ENCODE measurements at places on chromosomes 12 and 14.

- no peak for DNase-seq
These were observed 41.3 kb downstream of the FANCM start for GRCh38 chr14:45177076-45177475.

DNA sequence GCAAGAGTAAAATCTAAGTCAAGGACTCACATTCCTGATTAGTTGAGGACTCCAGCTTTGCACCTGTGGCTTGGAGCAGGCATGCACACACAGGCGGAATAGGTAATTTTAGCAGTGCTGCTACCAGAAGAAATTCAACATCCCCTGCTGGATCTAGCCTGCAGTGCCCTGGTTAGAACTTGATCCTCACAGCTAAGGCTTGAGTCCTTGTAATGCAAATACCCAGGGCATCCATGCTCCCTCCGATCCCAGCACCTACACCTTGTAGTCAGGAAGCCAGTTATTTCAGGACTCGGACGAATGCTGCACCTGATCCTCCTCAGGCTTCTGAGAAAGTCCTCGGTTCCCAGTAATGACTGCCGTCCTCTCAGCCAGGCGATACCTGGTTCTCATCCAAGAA, 309.0 kb upstream of the AMIGO2 start:
- DNase-seq: no peak

- DNase-seq: no peak
These were observed 1.2 kb downstream of the CNOT2 start for GRCh38 chr12:70244409-70244808.

DNA sequence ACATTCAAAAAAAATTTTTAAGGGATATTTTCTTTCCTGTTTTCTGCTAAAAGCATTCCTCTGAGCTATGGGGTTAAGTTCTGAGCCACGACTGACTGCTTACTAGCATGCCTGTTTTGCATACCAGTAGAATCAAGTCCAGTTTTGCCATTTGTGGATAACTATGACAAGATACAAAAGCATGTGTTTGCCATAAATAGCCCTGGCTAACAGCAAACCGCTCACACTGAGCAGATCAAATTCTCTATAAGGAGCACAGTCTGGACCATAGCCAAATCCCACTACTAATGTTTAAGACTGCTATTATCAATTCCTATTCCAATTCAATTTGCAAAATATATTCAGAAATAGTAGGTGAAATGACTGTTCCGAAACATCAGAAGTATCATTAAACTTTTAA, 3.2 kb downstream of the CFL2 start:
- no peak for DNase-seq

- DNase-seq: no peak
These were observed 860.4 kb upstream of the FBXO33 start for GRCh38 chr14:40292664-40293063.

GRCh38 chr14:63438065-63438757, 105.0 kb downstream of the PPP2R5E start:
- peak; percentile 4 for DNase-seq

DNA sequence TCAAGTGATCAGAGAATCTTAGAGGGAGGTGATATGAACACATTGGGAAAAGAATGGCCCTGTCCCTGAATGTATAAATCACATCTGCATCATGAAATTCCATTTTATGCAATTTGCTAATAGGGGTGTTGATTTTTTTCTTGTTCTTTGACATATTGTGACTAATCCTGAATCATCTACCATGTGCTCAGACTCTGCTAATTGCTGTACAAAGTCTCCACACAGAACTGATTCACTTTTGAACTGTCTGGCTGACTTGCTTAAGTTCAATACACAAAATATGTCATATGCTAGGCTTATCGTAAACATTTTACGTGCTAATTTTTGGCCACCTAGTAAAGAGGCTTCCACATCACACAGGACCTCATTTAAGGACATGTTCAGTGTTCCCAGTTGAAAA, 2.6 kb downstream of the TMEM132D start:
- no peak for DNase-seq

DNA sequence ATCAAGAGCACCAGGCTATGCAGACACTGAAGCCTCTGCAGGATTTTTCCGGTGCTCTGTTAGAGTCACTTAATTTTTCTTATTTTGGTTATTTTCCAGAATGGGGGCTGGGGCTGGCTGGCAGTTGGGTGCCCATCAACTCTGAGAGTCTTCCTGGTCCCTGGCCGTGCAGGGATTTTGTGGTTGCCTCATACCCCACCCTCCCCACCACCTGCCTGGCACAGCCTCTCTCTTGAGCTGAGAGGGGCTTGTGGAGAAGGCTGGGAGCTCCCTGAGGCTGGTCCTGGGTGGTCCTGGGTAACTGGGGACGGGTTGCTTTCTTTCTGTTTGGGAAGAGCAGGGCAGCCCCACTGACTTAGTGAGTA, 23.3 kb downstream of the LRTM2 start:
- no peak for DNase-seq

GRCh38 chr12:55717011-55718007, 1.5 kb downstream of the BLOC1S1 start:
- DNase-seq: no peak

DNA sequence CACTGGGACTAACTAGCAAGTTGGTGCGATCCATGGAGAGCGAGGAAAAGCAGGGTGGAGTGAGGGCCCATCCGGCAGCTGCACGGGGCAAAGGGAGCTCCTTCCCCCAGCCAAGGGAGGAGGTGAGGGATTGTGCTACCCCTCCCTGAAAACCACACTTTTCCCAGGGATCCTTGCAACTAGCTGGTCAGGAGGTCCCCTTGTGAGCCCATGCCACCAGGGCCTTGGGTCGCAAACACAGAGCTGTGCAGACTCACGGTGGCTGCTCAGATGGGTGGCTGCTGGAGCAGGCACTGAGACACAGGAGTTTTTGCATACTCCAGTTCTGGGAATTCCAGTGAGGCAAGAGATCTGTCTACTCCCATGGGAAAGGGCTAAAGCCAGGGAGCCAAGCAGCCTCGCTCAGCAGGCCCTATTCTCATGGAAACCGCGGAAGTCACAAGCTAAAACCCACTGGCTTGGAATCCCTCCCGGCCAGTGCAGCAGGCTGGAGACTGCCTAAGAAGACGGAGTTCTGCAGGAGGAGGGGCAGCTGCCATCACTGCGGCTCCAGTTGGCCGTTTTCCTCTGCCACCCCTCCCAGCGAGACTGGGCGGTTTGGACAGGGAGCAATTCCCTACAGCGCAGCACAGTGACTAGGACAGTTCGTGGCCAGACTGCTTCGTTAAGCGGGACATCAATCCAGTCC, 10.9 kb upstream of the ZNF705A start:
- no peak for DNase-seq

DNA sequence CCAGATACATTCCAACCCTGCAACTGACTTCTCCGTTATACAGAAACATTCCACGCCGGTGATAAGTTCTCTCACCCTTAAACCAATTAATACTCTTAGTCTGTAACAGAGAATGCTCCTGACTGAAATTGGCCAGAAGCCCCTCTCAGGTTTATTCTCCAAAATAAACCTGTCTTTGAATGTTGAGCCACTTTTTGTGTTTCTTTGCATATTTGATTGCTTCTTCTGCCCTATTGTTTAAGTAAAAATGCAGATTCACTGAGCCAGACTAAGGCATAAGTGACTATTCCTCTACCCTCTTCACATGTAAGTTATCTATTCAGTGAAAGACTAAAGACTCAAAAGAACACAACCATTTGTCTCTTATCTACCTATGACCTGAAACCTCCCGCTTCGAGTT, 3.6 kb upstream of the AVPR1A start:
- DNase-seq: no peak

DNA sequence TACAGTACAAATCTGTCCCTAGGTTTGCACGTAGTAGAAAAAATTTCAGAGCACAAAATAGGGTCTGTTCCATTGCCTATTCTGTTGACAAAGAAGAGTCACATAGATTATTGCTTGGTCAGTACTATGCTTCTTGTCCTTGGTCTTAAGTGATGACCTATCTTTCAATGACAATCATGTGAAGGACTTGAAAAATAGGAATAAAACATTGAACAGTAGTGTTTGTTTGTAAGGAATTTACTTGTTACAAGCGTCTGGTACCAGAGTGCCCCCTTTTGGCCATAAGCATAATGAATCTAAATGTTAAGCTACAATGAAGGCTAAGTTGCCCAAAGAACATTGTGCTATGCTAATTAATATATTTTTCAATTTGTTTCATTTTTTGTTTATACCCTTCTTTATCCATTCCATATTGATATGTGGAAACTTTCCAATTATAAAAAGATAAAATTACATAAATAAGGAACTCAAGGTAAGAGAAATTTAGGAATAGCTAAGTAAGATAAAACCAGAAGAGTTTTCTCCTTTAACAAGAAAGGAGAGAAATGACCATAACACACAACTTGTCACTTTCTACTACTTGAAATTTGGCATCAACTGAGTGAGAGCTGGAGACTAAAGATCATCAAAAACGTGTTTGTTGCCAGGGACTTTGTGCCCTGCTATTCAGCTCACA, 204.7 kb downstream of the EPS8 start:
- DNase-seq: no peak

- DNase-seq: no peak
These were observed 396.1 kb upstream of the RGS6 start for GRCh38 chr14:71536015-71536740.

GRCh38 chr14:95449131-95449530, 67.3 kb downstream of the SYNE3 start:
- DNase-seq: no peak

GRCh38 chr12:2405039-2405438, 352.3 kb downstream of the CACNA1C start:
- no peak for DNase-seq

DNA sequence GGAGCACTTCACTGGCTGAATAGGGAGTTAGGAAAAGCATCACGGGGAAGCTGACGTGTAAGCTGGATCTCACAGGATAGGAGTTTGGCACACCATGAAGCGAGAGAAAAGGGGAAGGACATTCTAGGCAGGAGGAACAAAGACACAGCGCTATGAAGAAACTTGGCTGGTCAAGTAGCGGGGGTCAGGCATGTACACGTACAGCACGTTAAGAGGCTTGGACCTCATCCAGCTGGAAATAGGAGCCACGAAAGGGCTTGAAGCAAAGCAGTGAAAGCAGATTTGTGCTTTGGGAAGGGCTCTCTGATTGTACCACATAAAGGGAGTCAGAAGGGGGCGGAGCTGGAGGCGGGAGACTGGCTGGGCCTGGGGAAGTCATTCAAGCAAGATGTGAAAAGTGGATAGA, 19.6 kb upstream of the GALNT8 start:
- DNase-seq: no peak

GRCh38 chr12:5506821-5507231, 74.9 kb downstream of the NTF3 start:
- DNase-seq: no peak

- DNase-seq: no peak
These were observed 11.0 kb downstream of the ITPR2 start for GRCh38 chr12:26822026-26822425.

DNA sequence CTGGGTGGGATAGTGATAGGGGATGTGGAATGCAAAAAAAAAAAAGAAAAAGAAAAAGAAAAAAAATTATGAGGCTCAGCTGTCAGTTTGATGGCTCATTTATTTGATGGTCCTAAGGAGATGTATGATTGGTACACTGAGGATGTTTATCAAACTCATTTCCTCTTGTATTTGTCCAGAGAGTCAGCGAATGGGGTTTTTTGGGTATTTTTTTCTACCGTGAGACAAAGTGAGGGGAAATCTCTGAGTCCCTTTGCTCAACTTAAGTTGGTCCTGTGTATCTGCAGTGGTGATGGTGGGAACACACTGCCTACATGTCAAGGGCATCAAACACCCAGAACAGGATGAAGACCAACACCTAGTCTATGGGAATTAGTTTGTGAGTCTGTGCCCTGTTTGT, 176.9 kb upstream of the HIF1A start:
- DNase-seq: no peak

- DNase-seq: no peak
These were observed 3.6 kb upstream of the CLEC2B start for GRCh38 chr12:9872742-9873141.

DNA sequence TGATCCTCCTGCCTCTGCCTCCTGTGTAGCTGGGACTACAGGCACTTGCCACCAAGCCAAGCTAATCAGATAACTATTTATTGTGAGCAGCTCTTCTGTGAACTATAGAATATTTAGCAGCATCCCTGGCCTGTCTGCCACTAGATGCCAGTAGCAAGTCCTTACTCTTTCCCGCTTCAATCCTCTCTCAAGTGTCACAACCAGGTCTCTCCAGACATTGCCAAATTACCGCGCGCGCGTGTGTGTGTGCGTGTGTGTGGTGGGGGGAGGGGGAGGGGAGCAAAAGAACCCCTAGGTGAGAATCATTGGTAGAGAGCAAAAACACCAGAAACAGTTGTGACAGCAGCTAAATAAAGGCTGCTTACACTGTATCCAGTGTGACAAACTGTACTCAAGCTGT, 49.9 kb downstream of the PPP2R5E start:
- DNase-seq: no peak

- DNase-seq: no peak
These were observed 15.4 kb upstream of the TMEM120B start for GRCh38 chr12:121697093-121697698.

DNA sequence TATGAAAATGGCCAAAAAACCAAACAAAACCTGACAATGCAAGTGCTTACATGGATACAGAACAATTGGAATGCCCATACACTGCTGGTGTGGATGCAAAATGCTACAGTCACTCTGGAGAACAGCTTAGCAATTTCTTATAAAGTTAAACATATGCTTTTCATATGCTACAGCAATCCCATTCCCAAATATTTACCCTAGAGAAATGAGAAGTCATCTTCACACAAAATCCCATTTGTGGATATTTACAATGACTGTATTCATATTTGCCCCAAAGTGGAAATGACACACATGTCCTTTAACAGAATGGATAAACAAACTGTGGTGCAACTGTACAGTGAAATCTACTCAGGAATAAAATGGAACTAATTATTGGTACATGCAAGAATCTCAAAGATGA, 20.4 kb downstream of the SAV1 start:
- no peak for DNase-seq

GRCh38 chr14:97028382-97028781, 231.2 kb downstream of the VRK1 start:
- DNase-seq: no peak

DNA sequence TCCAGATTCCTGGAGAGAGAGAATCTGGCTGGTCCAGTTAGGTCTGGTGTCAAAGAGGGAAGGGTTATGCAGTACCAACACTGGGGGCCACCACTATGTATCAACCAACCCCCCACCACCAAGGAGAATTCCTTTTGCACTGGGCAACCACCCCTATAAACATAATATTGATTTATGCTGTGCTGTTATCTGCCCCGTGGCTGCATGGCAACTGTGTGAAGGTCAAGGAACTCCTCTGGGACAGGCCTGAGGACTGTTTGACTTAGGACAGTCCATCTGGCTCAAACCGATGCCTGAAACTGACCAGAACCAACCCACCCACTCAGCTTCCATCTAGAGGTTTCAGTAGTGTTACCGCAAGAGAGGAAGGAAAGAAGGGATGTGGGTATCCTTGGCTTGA, 20.5 kb downstream of the PLEKHH1 start:
- DNase-seq: no peak

DNA sequence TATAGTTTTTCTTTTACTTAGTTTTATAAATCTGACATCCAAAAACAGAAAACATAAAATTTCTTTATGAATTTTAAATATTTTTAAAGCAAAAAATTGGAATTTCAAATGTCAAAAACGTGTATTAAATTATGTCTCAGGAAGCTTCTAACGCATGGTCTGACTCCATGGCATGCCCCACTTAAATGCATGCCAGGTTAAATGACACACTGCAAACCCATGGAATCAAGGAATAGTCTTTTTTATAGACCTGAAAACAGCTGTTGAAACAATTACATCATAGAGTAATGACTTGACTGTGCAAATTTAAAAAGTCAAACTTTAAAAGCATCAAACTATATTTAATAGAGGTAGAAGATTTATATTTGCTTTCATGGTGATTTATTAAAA, 96.1 kb upstream of the DACT1 start:
- DNase-seq: no peak

- no peak for DNase-seq
These were observed 571.7 kb downstream of the RPS29 start for GRCh38 chr14:49014476-49014875.
